ENCODE measurements at places on chromosomes 7 and 10.

- DNase-seq: no peak
These were observed 99.4 kb downstream of the RNF216 start for GRCh38 chr7:5681979-5682546.

- DNase-seq: no peak
These were observed 865 bp downstream of the ZNF438 start for GRCh38 chr10:31030800-31031199.

GRCh38 chr7:128666200-128666599, 5.9 kb upstream of the GARIN1A start:
- DNase-seq: no peak

GRCh38 chr7:131000873-131001272, 266.9 kb upstream of the KLF14 start:
- no peak for DNase-seq

DNA sequence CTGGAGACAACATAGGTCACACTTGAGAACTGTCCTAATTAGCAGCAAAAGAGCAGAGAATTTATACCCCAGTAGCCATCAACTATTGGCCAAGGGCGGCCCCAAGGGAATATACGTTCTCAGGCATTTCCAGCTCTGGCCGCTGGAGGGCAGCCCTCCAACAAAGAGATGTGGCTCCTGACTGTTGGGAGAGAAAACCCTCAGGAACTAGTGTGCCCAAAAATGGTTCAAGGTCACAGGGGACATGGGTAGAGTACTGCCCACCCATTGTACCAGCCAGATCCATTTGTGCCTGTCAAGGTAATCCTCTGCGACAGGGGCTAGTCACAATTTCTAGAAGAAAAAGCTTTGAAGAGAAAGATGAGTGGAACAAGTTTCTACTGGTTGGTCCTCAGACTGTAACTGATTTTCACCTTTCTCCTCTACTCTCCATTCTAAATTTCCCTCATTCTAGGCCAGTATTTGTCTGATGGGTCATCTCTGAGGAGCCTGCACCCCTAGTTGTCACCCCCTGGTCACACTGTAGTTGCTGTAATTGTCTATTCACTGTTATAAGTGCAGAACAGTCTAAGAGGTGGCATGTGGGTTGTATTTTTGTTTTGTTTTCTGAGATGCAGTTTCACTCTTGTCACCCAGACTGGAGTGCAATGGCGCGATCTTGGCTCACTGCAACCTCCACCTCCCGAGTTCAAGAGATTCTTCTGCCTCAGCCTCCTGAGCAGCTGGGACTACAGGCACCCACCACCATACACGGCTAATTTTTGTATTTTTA, 14.7 kb upstream of the C7orf33 start:
- DNase-seq: peak; percentile 31

DNA sequence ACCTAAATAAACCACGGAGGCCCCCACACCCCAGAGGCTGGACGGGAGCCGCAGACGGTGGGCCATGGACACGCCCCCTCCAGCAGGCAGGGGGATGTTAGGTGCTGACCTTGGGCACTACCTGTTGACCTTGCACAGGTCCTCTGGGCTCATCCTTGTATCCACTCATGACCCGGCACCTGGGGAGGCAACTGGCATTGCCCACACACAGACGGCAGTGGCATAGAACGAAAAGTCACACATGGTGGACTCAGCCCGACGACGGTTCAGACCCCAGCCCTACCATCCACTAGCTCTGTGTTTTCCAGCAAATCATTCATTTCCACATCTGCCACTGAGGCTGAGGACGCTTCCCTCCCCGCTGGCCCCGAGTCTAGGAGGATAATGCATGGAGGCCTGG, 247.7 kb upstream of the PPP2R2D start:
- no peak for DNase-seq

DNA sequence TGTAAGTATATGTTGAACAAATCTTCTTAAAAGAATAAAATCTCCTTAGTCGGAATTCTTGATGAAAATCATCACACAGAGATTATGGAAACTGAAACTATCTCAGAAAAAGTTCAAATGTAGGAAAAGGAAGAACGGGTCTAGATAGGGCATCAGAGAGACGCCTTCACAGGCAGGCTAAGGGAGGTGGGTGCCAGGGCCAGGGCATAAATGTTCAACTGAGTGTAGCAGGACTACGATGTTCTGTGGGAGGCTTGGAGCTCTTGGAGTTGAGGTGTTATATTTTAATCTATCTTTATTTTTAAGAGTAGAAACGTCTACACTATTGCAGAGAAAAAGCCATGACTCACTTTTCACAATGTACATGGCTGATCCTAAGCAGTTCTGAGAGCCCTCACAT, 101.2 kb downstream of the RSU1 start:
- no peak for DNase-seq

All from renal cortex interstitium (tissue), 15 donors.